Hepatocyte (in vitro differentiated cells): ENCODE measurements at places on chromosomes 5 and 9. TPM values are rescaled to one million over a fixed set of nuclear protein-coding genes. Genes with fewer than 3 reads are reported as not detected.

Gene FAM78A
- total RNA-seq: 0.27 and 0.52 TPM in 2 replicates

Gene GBGT1
- total RNA-seq: 10.1 and 15.5 TPM in 2 replicates

Gene SLC4A9
- total RNA-seq: 0.07 TPM in 1 of 2 replicates, not detected in the other

Gene AK8
- 0.40 and 1.8 TPM in 2 replicates for total RNA-seq

Gene FBLL1
- 1.7 and 1.8 TPM in 2 replicates for total RNA-seq

Gene ZNF300
- total RNA-seq: 8.5 and 10.0 TPM in 2 replicates

Gene SLC34A1
- total RNA-seq: 0.12 TPM in 1 of 2 replicates, not detected in the other

Gene ST8SIA4
- 6.0 and 7.1 TPM in 2 replicates for total RNA-seq

Gene PHYHD1
- total RNA-seq: 12.6 and 20.3 TPM in 2 replicates

Gene HAVCR2
- total RNA-seq: 0.84 and 1.7 TPM in 2 replicates

Gene PCDHGA4
- total RNA-seq: 0.17 and 0.28 TPM in 2 replicates

Gene CEL
- total RNA-seq: 2.4 and 4.4 TPM in 2 replicates

Gene CSF1R
- 4.5 and 4.7 TPM in 2 replicates for total RNA-seq

Gene C5orf34
- total RNA-seq: 2.1 and 4.5 TPM in 2 replicates
